ENCODE measurements at places on chromosomes 4 and X.

DNA sequence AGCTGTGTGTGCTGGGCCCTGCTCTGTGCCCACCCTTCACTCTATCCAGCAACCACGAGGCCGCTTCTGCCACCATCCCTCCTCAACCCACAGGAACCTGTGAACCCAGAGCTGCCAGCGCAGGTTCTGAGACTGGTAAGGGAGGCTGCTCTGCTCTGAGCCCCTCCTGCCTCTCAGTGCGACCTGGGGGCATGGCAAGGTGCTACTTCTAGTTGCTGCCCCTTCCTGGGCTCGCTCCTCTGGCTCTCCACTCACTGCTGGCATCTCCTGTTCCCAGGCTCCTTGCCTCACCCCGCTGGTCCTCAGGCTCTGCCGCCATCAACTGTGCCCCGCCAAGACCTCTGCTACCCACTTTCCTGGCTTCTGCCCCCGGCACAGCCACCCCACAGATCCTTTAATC, 39.3 kb downstream of the RNF212 start:
- DNase-seq: no peak

GRCh38 chr4:121633653-121634052, 63.1 kb downstream of the ANXA5 start:
- no peak for DNase-seq

- DNase-seq: no peak
Measured at GRCh38 chrX:6292599-6292998, 63.9 kb upstream of the NLGN4X start.

GRCh38 chr4:4946416-4946815, 72.8 kb downstream of the CYTL1 start:
- no peak for DNase-seq

DNA sequence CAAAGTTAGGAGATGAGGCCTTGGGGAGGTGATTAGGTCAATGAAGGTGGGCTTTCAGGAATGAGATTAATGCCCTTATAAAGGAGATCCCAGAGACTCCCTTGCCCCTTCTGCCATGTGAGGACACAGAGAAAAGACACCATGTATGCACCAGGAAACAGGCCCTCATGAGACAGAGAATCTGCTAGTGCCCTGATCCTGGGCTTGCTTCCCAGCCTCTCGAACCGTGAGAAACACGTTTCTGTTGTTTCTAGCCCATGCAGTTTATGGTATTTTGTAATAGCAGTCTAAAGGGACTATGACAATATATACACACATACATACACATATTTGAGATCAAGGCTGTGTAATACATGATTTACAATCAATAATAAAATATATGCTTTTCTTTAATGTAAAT, 41.4 kb upstream of the ENPP6 start:
- no peak for DNase-seq

GRCh38 chrX:40013266-40014195, 84.2 kb downstream of the BCOR start:
- DNase-seq: no peak

- no peak for DNase-seq
Measured at GRCh38 chrX:41932885-41933284, 9.5 kb upstream of the CASK start.

- no peak for DNase-seq
Measured at GRCh38 chr4:158161551-158162354, 11.1 kb downstream of the GASK1B start.

DNA sequence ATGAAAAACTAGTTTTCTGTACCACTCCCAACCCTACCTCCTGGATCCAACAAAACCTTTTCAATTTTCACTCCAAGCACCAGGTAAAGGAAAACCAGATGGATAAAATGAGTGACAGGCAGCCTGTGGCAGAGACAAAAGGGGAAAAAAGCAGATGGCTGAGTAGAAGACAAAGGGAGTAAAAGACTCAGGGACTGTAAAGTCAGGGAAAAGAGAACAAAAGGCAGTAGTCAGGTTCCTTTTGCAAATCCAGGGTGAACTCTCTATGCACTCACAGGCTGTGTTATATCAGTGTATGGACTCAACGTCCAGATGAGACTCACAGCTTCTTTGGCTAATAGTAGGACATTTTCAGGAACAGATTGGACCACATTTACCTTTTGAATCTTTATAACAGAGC, 54.2 kb downstream of the QRFPR start:
- no peak for DNase-seq

GRCh38 chr4:13892739-13893105, 265.2 kb upstream of the BOD1L1 start:
- DNase-seq: peak; percentile 38

DNA sequence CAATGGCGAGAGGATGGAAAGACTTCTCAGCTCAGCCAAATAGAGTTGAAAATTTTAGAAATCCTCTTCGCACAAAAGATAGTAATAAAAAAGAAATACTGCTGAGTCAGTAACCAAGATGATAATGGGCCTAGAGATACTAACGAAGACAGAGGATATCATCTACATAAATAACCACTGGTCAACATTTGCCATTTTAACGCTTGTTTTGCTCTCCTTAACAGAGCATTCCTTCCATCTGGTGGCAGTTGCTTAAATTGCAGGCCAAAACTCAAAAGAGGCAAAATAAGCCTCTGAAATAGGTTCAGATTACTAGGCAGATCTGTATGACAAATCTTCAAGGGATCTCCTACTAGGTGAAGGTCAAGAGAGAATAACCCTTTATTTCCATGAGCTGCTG, 51.7 kb upstream of the MCF2 start:
- DNase-seq: peak; percentile 22

- DNase-seq: no peak
Measured at GRCh38 chr4:2689114-2689513, 67.0 kb downstream of the TNIP2 start.

DNA sequence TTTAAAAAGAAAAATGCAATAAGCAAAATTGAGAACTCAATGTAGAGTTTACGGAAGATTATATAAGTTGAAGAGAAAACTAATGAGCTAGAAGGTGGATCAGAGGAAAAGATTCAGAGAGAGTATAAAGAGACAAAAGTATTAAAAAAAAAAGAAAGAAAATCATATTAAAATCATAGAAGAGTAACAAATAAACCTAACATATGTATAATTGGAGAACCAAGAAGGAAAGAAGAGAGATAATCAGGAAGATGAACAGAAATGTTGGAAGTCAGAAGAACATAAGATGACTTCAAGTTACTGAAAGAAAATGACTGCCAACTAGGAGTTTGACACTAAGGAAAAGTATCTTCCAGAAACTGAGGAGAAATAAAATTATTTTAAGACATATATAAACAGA, 34.3 kb upstream of the ANTXR2 start:
- DNase-seq: no peak

GRCh38 chr4:81606801-81607501, 135.2 kb upstream of the RASGEF1B start:
- no peak for DNase-seq

GRCh38 chr4:144621681-144622080, 24.3 kb upstream of the HHIP start:
- DNase-seq: no peak

DNA sequence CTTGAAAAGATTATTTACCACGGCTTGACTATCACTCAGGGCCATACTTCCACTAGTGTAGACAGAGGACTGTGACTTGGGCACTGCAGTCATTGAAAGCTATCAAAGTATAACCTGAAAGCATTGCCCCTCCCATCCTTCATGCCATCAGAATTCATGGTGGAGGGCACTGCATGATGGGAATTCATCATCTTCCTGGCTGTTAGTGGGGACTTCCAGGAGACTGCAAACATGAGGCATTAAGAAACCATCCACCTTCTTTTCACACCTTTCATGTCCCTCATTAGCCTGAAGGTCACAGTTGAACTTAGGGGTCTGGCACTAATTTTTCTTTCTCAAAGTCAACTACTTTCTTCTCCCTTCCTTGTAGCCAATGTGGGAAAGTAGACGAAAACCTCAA, 25.8 kb downstream of the VSIG4 start:
- no peak for DNase-seq

- DNase-seq: no peak
Measured at GRCh38 chrX:136227948-136228838, 23.0 kb downstream of the MAP7D3 start.

DNA sequence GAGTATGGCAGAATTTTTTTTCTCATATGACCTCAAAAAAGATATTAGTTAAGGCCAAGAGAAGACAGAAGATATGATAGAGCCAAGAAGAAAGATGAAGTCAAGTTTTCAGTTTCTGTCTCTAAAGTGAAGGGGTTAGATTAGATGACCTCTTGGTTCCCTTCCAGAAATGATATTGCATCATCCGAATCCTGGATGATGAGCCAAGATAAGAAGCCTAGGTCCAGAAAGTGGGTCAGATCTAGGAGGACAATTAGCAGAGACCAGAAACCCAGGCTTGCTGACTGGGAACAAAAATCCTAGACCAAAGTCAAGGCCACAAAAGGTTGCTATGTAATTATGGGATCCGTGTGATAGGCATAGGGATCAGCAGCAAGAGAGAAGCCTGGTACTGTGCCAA, 20.2 kb downstream of the SATL1 start:
- no peak for DNase-seq

GRCh38 chr4:37463033-37463856, 218.7 kb downstream of the NWD2 start:
- no peak for DNase-seq

DNA sequence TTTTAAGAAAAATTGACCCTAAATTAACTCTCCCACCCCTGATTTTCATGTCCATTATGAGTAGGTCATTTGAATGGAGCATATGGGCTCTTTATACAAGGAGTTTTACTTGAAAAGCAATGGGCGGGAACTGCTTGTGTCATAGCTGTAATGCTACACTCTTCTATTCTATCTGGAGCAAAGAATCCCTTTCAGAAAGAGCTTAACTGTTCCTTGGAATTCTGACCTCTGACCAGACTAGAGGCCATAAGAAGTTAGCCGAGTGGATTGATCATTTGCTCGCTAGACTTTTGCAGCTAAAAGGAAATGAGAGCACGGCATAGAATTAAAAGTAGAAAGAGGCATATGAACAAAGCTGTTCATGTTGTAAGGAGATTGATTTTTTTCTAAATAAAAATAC, 79.1 kb downstream of the DOCK11 start:
- DNase-seq: no peak

DNA sequence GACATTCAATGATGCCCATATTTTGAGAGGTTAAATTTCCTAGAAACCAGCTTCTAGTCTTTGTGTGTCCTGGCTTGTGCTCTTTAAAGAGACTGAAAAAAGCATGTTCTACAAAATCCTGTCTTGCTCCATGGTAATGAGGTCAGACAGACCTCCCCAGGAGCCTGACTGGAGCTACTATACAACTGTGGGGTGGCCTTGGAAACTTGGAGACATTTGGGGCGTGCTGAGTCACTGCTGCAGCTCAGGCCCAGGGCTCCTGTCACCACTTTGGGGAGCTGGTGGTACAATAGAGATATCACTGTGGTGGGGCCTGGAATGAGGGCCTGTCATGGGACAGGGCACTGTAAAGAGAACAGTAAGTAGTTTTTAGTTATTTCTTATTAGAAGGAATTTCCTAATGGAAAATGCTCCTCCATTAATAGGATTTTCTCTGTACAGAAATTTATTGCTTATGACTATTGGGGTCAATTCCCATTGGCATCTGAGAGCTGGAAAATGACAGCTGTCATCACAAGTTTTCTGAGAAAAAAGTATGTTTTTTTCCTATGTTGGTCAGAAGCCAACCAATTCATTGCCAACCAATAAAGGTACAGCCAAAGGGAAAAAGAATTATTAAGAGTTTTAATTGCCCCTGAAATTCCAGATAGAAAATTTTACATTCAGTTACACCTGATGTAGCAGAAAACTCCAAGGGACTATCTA, 207.4 kb upstream of the JADE1 start:
- no peak for DNase-seq

GRCh38 chrX:111309083-111309482, 38.8 kb upstream of the CAPN6 start:
- DNase-seq: no peak

DNA sequence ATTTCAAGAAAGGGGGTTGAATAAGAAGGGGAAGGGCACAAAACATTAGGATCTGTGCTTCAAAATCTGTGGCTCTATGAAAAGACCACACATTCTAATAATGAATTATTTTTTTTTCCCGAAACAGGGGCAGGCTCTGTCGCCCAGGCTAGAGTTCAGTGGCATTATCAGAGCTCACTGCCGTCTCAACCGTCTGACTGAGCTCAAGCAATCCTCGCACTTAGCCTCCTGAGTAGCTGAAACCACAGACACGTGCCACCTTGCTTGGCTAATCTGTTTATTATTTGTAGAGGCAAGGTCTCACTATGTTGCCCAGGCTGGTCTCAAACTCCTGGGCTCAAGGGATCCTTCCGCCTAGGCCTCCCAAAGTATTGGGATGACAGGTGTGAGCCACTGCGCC, 33.4 kb downstream of the ACSL1 start:
- DNase-seq: no peak

GRCh38 chr4:185836241-185837084, 24.5 kb upstream of the SORBS2 start:
- no peak for DNase-seq

DNA sequence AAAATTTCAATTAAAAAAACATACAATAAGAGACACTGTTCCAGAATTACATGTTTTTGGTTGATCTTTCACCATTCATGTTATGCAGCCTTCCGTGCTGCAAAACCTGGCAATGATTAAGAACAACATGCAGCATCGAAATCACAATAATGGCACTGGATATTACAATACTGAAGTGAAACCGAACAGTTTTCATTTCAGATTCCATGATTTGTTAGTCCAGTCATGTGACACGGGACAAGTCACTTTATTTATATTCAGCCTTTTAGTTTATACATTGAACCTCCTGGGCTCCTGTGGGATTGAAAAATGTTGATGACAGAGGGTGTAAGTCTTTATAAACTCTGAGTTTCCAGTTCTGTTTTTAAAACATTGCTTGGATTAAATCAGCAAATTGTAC, 142.5 kb upstream of the TTC29 start:
- DNase-seq: no peak

DNA sequence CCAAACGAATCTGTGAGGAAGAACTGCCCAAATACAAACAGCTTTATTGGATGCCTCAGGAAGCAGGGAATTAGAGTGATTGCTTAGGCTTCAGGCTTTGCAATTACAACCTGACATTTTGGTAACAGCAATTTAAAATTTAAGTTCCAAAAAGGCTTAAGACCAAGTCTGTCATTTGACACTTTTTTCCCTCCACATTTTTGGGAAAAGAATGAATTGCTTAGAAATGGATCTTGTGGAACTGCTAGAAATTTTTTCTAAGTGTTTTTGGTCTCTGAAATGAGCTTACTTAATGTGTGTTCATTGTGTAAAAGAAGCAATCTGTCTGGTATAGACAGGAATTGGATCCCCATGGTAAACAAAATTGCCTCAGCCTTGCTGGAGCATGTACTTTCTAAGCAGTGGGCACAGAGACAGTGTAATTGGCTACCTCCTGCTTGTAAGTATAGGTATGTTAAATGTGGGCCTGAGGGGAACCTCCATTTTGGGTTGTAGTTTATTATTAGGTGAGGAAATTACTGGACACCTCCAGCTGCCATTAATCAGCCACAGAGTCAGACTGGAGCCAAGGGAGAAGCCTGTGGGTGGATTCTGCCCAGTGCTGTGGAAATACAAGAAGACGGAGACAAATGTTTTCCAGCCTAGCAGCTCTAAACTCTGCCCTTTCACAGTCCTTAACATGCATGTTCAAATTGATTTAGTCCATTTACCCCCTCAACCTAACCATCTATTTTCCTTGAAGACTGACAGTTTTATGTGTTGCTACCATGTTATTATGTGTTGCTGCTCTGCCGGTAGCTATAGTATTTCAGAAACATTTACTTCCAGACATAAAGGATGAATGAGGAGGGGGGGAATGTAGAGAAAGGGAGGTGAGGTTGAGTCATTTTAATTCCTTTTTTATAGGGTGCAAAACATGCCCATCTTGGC, 473.0 kb downstream of the SPRY1 start:
- no peak for DNase-seq

GRCh38 chrX:47958761-47959342, 44.9 kb downstream of the ZNF182 start:
- DNase-seq: no peak

All from SW 1271 (cell line).